ENCODE measurements at places on chromosomes 16 and 17. TPM values are rescaled to one million over a fixed set of nuclear protein-coding genes. Genes with fewer than 3 reads are reported as not detected.

The CCL7 gene
- total RNA-seq: 0.11 TPM

GRCh38 chr17:2921443-2921842, 125.2 kb downstream of the RAP1GAP2 start:
- no peak for DNase-seq

GRCh38 chr16:23145186-23145585, 4.1 kb downstream of the USP31 start:
- DNase-seq: no peak

DNA sequence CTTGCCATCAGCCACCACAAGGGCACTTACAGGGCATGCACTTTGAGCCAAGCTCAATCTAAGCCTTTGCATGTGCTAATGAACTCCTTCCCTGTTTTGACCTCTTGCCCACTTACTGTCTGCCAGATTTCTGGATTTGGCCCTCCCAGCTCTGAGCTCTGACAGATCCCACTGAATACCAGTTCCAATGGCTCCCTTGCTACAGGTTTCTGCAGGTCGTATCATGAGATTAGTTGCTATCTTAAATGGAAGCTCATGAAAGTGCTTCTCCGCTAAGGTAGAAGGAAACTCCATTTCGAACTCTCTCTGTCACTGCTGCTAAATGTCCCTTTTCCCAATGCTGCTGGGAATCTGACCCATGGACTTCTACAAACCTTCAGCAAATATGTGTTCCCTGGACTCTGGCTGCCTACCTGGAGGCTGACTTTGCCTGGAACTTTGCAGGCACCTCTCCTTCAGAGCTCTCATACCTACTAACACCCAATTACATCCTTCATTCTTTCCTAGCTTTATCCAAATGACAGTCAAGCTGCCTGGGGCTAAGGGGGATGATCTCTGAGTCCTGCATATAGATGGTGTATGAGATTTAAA, 23.5 kb upstream of the TOB1 start:
- no peak for DNase-seq

DNA sequence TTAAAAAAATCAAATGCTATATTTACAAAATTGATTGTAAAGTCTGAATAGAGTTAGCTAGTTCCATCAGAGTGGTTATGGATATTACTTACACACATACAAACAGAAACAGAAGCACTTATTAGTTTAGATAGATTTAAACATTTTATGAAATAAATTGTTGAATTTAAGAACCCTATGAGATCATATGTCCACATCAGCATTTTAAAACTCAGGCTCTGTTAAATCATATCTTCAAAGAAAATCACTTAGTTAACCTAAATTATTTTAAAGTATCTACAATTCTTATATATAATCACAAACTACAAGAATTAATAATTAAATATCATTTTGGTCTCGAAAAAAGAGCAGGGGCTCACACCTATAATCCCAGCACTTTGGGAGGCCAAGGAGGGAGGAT, 42.5 kb downstream of the HELZ start:
- DNase-seq: no peak

All from pulmonary artery endothelial cell (primary cell).